Left lung (tissue), 14 donors: ENCODE measurements at places on chromosomes 13 and 19. TPM values are rescaled to one million over a fixed set of nuclear protein-coding genes. Genes with fewer than 3 reads are reported as not detected.

Gene NCR1
- 0.33 TPM for polyA plus RNA-seq

Gene HOMER3
- 49.7 TPM for polyA plus RNA-seq

Gene OR2Z1
- not detected for polyA plus RNA-seq

Gene GYS1
- polyA plus RNA-seq, result 48.5 TPM

Gene FRY
- 49.9 TPM for polyA plus RNA-seq

Gene TTYH1
- polyA plus RNA-seq, result 13.4 TPM

Gene KLK10
- polyA plus RNA-seq, result 0.35 TPM

Gene GJB2
- 0.58 TPM for polyA plus RNA-seq

Gene KMT5C
- polyA plus RNA-seq, result 27.6 TPM

Gene SCN1B
- 0.97 TPM for polyA plus RNA-seq
